A549 treated with dexamethasone at 1 μM for 4 hours (cell line): ENCODE measurements at places on chromosomes 6 and 20. TPM values are rescaled to one million over a fixed set of nuclear protein-coding genes. Genes with fewer than 3 reads are reported as not detected.

TFAP2C gene
- total RNA-seq = 11.1 to 14.9 TPM (median 12.9 TPM) in 5 replicates

KCNK17 gene
- not detected in 5 replicates for total RNA-seq

TFAP2B gene
- total RNA-seq = not detected in 5 replicates

GATA5 gene
- total RNA-seq = 0.45 to 0.86 TPM (median 0.75 TPM) in 5 replicates

ZSCAN23 gene
- total RNA-seq = not detected in 5 replicates

SLC24A3 gene
- total RNA-seq = 0.02 to 0.05 TPM (median 0.03 TPM) in 3 of 5 replicates, not detected in the others

IL17F gene
- total RNA-seq = not detected in 5 replicates

PRR3 gene
- 13.3 to 18.8 TPM (median 18.4 TPM) in 5 replicates for total RNA-seq

JPH2 gene
- 5.8 to 9.0 TPM (median 6.8 TPM) in 5 replicates for total RNA-seq

NR2E1 gene
- total RNA-seq = 0.06 to 0.07 TPM (median 0.07 TPM) in 4 of 5 replicates, not detected in the other

POPDC3 gene
- total RNA-seq = 21.5 to 24.5 TPM (median 23.6 TPM) in 5 replicates

RBPJL gene
- not detected in 5 replicates for total RNA-seq

CDSN gene
- total RNA-seq = 0.04 to 0.08 TPM (median 0.06 TPM) in 4 of 5 replicates, not detected in the other

RAB44 gene
- 0.04 to 0.05 TPM (median 0.04 TPM) in 5 replicates for total RNA-seq

CRISP2 gene
- total RNA-seq = not detected in 5 replicates

EPB41L1 gene
- total RNA-seq = 60.7 to 95.7 TPM (median 81.6 TPM) in 5 replicates

TREM2 gene
- total RNA-seq = 0.08 TPM in 1 of 5 replicates, not detected in the others

KCNK16 gene
- total RNA-seq = not detected in 5 replicates

SYS1 gene
- 22.2 to 30.5 TPM (median 28.6 TPM) in 5 replicates for total RNA-seq

MMP24OS gene
- total RNA-seq = 65.9 to 100 TPM (median 88.9 TPM) in 5 replicates

SAMD5 gene
- total RNA-seq = 0.47 to 0.70 TPM (median 0.53 TPM) in 5 replicates

ERGIC3 gene
- total RNA-seq = 228 to 236 TPM (median 231 TPM) in 5 replicates

TSBP1 gene
- not detected in 5 replicates for total RNA-seq

ARFGEF3 gene
- 0.40 to 0.66 TPM (median 0.54 TPM) in 5 replicates for total RNA-seq

C6orf89 gene
- total RNA-seq = 16.4 to 21.0 TPM (median 19.2 TPM) in 5 replicates

PNLDC1 gene
- 0.04 to 0.06 TPM (median 0.05 TPM) in 3 of 5 replicates, not detected in the others for total RNA-seq

CST5 gene
- total RNA-seq = not detected in 5 replicates

CLVS2 gene
- 0.07 to 0.27 TPM (median 0.20 TPM) in 5 replicates for total RNA-seq

PHACTR1 gene
- total RNA-seq = 0.01 to 0.02 TPM in 2 of 5 replicates, not detected in the others

RHAG gene
- 0.07 TPM in 1 of 5 replicates, not detected in the others for total RNA-seq

GRIK2 gene
- total RNA-seq = 0.43 to 0.61 TPM (median 0.51 TPM) in 5 replicates

MEP1A gene
- not detected in 5 replicates for total RNA-seq

CD83 gene
- total RNA-seq = 1.6 to 2.4 TPM (median 2.1 TPM) in 5 replicates

LEMD2 gene
- total RNA-seq = 34.6 to 42.8 TPM (median 41.0 TPM) in 5 replicates

FOXF2 gene
- total RNA-seq = 15.1 to 19.5 TPM (median 18.9 TPM) in 5 replicates

HEY2 gene
- total RNA-seq = 0.04 to 0.05 TPM in 2 of 5 replicates, not detected in the others

TFAP2D gene
- total RNA-seq = not detected in 5 replicates

SIGLEC1 gene
- total RNA-seq = 0.01 to 0.04 TPM (median 0.02 TPM) in 5 replicates

HCRTR2 gene
- total RNA-seq = not detected in 5 replicates

WFDC12 gene
- not detected in 5 replicates for total RNA-seq

MDFI gene
- 0.47 to 0.87 TPM (median 0.61 TPM) in 5 replicates for total RNA-seq

CTAGE9 gene
- total RNA-seq = not detected in 5 replicates

TTBK1 gene
- total RNA-seq = 0.02 to 0.07 TPM (median 0.05 TPM) in 5 replicates

EPHA7 gene
- total RNA-seq = 0.07 to 0.14 TPM (median 0.11 TPM) in 5 replicates

KCNQ2 gene
- total RNA-seq = 0.61 to 0.74 TPM (median 0.63 TPM) in 5 replicates

SAPCD1 gene
- total RNA-seq = 2.1 to 3.7 TPM (median 3.5 TPM) in 5 replicates
